ENCODE measurements at places on chromosomes 1 and 21.

DNA sequence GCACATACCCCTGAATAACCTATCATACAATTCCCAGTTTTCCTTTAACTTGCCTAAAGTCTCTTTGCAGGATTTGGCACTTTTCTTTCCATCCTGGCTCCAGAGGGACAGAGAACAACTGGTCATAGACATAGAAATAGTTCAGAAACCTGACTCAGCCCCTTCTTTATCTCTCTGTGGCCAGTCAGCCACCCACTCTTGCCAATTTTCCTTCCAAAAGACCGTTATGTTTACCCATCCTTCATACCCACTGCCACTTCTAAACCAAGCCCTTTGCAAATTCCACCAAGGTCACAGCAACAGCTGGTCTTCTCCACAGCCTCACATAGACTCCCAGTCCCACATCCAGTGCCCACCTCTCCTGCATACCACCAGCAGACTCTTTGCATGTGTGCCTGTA is 127.2 kb upstream of the FGGY start:
- DNase-seq, result no peak

DNA sequence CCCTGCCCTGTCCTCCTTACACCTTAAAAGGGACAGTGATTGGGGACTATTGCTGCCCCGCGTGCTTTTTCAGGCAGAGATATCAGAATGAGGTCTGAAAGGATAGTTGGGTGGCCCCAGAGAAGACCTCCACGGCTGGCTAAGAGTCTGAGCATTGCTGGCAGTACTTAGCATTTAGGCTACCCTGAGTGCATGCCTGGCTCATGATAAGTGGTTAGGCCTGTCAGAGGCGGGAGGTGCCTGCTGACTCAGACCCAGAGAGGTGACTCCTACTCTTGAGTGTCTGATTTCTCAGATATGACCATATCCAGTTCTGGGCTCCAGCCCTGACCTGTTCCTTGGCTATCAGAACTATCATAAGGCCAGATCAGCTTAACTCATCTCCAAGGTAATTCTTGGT is 213.7 kb downstream of the PBX1 start:
- no peak for DNase-seq

DNA sequence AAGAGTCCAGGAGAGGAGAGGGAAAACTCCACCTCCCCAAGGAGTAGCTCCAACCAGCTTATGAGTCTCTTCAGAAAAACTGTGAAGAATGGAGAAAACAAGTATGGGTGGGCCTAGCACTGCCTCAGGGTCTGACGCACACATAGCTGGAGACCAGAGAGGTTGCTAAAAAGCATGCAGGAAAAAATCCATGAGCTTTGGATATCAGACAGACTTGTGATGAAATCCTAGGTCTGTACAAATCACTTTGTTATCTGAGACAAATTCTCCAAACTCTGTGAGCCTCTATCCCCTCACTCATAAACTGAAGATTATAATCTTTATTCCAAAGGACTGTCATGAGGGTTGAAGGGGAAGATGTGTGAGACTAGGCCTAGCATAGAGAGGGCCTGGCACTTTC is 141.5 kb upstream of the FGGY start:
- no peak for DNase-seq

DNA sequence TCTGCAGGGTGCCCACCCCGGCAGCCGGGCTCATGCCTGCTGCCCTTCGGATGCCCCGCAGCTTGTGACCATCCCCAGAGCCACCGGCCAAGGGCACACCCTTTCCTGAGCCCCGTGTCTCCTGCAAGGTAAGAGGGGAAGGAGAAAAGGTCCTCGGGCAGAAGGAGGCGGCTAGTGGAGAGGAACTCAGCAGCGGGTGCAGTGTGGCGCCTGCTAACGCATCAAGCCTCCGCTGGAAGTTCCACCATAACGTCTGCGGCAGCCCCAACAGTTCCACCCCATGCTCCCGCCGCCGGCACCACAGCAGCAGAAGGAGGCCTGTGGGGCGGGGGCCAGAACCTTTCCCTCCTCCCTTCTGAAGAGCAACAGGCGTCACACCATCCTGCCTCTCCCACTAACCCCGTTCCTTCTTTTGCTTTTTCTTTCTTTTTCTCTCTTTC is 990 bp downstream of the VWA5B1 start:
- no peak for DNase-seq

- DNase-seq, result no peak
Observed at GRCh38 chr1:14366091-14367018, 232.1 kb upstream of the KAZN start.

All from GM12892 (cell line).